ENCODE measurements at places on chromosomes 12 and 14.
A peak's percentile ranks its signal among the peaks of the same experiment; 100 is the strongest.

- no peak for DNase-seq
Observed at GRCh38 chr14:24052656-24053547, 1.1 kb downstream of the CARMIL3 start.

DNA sequence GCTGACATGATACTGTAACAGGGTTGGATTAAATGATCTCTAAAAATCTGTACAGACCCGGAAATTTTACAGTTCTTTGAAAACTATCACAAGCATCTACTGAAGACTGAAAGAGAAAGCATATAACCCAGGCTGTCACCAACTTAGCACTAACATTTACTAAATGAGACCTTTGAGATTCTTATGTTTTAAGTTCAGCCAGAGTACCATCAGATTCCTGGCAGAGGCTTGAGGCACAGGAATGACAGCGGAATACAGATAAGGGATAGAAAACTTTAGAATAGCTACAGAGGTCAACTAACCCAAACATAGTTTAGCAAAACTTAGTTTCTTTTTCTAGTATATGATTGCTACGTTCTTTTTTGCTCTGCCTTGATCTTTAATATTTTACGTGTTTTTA is 91.6 kb upstream of the FERMT2 start:
- peak; percentile 80 for DNase-seq

DNA sequence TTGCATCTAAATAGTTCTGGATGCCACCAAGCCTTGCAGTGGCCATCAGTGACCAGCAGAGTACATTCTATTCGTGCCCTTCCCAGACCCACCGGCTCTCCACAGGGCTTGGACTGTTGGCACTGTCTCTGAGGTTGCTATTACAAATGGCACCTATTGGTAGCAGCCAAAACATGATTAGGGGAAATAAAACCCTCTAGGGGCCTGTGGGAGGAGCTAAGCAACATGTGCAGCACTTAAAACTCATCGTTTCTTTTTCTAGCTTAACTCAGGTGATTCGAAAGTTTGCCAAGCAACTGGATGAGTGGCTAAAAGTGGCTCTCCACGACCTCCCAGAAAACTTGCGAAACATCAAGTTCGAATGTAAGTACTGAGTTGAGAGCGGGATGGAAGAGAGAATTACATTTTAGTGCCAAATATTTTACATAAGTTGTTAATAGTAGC is 65.4 kb upstream of the RIC8B start:
- no peak for DNase-seq

DNA sequence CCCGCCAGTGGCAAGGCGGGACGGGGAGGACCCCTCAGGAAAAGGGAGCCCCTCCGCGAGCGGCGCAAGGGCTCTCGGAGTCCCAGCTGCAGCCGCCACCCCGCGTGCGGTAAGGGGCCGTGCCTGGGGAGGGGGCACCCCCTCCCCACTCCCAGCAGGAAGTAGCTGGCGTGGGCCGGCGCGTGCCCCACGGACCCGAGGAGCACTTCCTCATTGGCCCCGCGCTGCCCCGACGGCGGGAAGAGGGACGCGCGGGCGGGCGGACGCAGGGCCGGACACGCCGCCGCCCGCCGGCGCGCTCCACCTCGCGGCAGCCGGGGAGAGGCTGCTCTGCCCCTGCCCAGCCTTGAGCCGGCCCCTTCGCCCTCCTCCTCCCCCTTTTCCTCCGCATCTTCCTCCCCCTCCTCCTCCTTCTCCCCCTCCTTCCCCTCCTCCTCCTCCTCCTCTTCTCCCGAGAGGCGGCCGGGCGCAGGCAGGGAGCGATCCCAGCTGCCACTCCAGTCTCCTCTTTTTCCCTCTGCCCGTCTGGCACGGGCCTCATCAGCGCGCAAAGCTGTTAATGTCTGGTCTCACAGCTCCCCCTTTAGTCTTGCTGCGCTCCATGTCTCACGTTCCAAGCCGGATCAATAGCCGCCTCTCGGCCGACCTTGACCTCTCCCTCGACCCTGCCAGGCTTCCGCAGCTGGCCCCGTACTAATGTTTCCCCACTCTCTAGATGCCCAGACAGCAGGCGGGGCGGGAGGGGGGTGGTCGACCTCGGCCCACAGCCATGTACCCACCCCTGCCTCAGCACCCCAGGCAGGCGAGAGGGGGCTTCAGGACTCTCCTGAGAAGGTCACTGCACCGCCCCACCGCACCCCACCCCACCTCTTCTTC is 2.6 kb upstream of the BCL11B start:
- DNase-seq: peak; percentile 12

GRCh38 chr14:100534528-100535286 is 52.5 kb downstream of the BEGAIN start:
- no peak for DNase-seq

GRCh38 chr12:23944067-23944466 is 5.4 kb downstream of the SOX5 start:
- DNase-seq: no peak
